ENCODE measurements at places on chromosomes 4 and X. TPM values are rescaled to one million over a fixed set of nuclear protein-coding genes. Genes with fewer than 3 reads are reported as not detected.

GRCh38 chr4:54547299-54548097 is 110.3 kb upstream of the KIT start:
- no peak for DNase-seq

- DNase-seq = no peak
These were observed 113.1 kb upstream of the INPP4B start for GRCh38 chr4:142959173-142959572.

DNA sequence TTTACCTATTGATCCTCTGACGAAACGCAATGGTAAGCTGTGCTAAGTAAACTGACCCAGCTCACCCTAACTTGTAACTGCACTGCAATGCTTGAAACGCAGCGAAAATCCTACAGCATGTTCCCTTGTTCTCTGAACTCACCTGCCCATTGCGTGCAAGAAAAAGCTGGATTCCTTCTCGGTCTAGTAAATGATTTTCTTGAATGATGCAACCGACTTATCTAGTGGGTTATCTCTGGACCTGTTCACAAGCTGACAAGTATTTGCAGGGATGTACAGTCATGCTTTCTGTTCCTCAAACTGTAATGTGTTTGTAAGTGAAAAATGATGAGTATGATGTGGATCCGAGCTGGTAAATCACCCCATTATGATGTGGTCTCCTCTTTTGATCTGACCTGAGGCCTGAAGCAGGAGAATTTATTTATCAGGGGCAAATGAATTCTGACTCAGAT is 140.1 kb downstream of the BTC start:
- no peak for DNase-seq

The SCD5 gene
- polyA plus RNA-seq = 12.5 TPM
